ENCODE measurements at places on chromosomes 6 and 20.

DNA sequence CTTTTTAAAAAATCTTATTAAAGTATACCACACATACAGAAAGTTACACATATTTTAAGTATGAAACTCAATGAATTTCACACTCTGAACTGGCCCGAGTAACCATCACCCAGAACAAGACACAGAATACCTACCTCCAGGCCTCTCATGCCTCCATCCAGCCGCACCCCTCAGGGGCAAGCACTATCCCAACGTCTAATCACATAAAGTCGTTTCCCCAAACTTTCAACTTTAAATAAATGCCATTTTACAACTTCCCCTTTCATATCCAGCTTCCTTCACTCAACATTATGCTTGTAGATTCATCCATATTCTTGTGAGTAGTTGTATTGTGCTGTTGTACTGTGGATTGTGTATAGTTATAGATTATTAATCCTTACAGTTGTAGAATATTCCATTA lies 539.1 kb downstream of the CD83 start:
- DNase-seq = no peak

DNA sequence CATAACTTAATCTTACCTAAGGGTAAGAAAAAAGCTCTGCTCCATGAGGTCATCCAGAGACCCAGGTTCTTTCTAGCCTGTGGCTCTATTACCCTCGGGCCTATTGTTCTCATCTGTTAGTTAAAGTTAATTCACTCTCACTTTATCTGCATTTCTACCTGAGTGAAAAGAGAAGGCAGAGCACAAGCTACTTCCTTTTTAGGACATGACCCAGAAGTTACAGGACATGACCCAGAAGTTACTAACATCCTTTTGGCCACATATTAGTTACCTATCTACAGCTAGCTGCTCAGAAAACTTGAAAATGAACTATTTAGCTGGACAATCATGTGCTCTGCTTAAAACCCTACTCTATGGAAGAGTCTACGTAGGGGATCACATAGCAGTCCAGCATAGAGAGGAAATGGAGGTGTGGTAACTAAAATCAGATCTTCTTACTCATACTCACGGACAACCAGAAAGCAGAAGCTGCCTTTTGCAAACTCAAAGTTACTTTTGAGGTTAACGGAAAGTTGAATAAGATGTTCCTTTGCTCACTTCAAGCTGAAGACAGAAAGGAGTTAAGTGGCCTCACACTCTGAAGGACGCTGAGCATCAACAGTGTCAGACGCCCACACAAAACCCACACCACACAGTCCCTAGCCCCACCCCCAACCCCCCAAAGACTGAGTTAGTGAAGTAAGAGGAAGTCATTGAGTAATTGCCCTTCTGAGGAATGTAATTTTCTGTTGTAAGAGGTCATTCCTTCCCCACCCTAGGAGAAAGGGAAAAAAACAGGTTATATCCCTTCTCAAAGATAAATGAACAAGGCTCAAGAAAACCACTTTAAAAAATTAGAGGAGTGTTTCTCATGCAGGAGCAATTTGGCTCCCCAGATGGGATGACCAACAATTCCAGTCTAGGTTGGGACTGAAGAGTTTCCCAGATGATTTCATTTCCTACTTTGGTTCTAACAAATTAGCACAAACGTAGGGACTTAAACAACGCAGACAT lies 45.9 kb upstream of the TAB2 start:
- DNase-seq = no peak

- no peak for DNase-seq
Observed at GRCh38 chr20:13671916-13672378, 33.2 kb upstream of the TASP1 start.

DNA sequence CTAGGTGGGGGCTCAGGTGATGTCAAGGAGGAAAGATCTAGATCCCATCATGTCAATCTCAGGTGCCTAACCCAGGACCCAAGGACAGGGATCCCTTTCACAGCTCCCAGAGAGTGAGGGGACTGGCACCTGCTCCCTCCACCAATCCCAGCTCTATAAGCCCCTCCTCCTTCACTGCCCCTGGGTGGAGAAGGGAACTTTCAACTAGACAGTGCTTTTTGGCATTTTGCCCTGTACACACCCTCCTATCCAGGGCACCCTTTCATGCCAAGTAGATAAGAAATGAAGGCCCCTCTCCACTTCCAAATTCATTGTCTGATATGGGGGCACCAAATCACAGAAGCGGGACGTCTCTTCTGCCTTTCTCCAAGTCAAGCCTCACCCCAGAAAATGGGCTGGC lies 61.6 kb downstream of the MDGA1 start:
- DNase-seq = no peak

- peak; percentile 7 for DNase-seq
Observed at GRCh38 chr6:91081452-91082067, 494.7 kb upstream of the MAP3K7 start.

- DNase-seq = no peak
Observed at GRCh38 chr6:1496092-1496491, 106.7 kb downstream of the FOXF2 start.

GRCh38 chr6:146422789-146423375 lies 120.8 kb upstream of the RAB32 start:
- no peak for DNase-seq

- no peak for DNase-seq
Observed at GRCh38 chr20:21141825-21142224, 15.9 kb downstream of the KIZ start.

GRCh38 chr6:72826037-72826436 lies 204.2 kb downstream of the KCNQ5 start:
- DNase-seq = no peak

GRCh38 chr20:18019068-18019467 lies 38.6 kb downstream of the OVOL2 start:
- no peak for DNase-seq
